ENCODE measurements at places on chromosomes 16 and 17.

DNA sequence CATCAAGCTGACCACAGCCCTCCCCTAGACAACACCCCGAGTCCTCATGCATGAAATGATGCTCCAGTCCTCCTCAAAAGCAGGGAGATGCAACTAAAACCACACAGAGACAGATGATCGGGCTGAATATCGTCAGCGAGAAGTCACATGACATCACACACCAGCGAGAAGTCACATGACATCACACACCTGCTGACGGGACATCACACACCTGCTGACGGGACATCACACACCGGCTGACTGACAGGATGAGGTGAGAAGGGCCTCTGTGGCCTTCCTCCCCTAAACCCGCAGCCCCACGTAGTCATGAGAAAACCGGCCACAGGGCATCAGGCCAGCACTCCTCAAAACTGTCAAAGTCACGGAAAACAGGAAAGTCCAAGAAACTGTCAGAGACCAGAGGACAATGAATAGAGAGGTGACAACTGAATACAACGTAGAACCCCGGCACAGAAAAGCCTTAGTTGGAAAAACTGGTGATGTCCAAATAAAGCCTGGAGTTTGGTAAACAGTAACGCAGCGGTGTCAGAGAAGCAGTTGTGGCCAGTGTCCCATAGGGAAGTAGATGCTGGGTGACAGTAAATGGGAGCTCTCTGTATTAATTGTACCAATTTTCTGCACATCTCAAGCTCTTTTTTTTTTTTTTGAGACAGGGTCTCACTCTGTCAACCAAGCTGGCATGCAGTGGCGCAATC is 14.3 kb downstream of the LITAF start:
- peak; percentile 15 for DNase-seq

GRCh38 chr17:17714261-17714866 is 33.1 kb downstream of the RAI1 start:
- no peak for DNase-seq

DNA sequence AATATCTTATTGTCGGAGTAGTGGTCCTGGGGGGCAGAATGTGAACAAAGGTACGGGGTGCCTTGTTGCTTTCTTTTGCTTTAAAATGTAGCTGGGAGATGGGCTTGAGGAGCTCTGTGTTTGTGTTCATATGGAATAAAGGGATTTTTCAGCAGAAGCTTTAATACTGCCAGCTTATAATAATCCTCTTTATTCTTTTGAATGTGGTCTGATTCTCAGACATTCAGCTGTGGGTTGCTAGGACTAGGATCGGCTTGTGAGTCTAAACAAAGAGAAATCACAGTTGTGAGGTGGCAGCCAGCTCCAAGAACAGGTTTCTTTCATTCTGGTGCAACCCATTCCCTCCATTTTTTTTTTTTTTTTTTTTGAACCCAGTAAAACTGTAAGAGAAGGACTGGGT is 7.2 kb downstream of the MRPL58 start:
- DNase-seq: no peak

- DNase-seq: no peak
Measured at GRCh38 chr17:1645207-1646171, at the start of gene SCARF1. TSS of gene SCARF1 (minus strand) at chr17:1645732. CDS start at chr17:1645697, 35 bp downstream.

DNA sequence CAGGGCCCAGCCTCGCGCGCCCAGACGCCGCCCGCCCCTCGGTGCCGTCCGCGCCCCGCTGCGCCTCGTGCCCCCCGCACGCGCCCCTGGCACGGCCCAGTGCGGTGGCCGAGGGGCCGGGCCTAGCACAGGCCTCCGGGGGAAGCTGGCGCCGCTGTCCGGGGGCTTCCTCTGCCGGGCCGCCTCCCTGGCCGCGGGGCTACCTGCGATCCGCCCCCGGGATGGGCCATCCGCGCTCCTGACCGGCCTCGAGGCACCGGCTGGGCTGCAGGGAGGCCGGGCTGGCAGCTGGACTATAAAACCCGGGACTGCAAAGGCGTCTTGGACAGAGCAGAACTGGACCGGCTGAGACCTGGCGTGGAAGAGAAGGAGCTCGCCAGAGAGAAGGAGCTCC is 783 bp downstream of the BHLHA9 start:
- DNase-seq: no peak

GRCh38 chr17:16419074-16419928 is 3.9 kb downstream of the TRPV2 start:
- peak; percentile 58 for DNase-seq
